ENCODE measurements at places on chromosomes 7 and 10.

GRCh38 chr10:17353568-17354300, 100.7 kb downstream of the ST8SIA6 start:
- no peak for DNase-seq

GRCh38 chr7:55568613-55569268, 3.6 kb downstream of the VOPP1 start:
- DNase-seq = no peak

GRCh38 chr10:125557801-125558505, 125.0 kb downstream of the TEX36 start:
- DNase-seq = no peak

DNA sequence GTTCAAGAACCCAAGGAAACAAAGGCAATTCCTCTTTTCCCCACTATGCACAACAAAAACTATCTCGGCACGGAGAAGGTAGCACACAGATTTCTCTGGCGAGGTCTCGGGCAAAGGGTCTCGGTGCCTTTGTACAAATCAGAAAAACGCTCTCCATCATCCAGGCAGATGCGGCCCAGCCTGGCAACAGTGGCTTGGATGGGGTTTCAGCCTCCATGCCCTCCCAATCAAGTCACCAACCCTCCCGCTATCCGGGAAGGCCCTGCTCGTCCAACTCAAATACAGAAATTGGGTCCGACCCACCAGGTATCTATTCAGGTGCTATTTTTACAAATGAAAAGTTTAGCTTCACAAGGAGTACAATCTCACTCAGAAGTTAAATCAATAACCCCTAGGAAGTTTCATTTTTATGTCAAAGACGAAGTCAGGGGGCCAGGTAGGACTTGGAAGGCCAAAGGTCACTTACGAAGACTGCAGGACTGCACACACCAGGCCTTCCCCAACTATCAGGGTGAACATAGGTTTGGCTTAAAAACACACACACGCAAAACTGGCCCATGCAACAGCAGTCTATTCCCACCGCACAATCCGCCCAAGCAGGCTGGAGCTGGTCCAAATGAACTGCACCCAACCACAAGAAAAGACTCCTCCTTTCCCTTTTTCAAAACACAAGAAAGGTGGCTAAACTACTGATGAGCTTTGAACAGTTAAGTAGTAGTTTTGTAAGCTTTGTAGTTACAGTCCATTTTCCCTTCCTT, 43.0 kb downstream of the GNA12 start:
- peak; percentile 31 for DNase-seq

GRCh38 chr10:115050375-115051010, 42.7 kb upstream of the ATRNL1 start:
- no peak for DNase-seq

DNA sequence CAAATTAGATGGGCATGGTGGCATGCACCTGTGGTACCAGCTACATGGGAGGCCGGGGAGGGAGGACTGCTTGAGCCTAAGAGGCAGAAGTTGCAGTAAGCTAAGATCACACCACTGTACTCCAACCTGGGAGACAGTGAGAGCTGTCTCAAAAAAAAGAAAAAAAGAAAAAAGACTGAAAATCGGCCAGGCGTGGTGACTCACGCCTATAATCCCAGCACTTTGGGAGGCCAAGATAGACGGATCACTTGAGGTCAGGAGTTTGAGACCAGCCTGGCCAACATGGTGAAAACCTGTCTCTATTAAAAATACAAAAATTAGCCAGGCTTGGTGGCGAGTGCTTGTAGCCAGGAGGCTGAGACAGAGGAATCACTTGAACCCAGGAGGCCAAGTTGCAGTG, 11.9 kb downstream of the RNF216 start:
- no peak for DNase-seq

DNA sequence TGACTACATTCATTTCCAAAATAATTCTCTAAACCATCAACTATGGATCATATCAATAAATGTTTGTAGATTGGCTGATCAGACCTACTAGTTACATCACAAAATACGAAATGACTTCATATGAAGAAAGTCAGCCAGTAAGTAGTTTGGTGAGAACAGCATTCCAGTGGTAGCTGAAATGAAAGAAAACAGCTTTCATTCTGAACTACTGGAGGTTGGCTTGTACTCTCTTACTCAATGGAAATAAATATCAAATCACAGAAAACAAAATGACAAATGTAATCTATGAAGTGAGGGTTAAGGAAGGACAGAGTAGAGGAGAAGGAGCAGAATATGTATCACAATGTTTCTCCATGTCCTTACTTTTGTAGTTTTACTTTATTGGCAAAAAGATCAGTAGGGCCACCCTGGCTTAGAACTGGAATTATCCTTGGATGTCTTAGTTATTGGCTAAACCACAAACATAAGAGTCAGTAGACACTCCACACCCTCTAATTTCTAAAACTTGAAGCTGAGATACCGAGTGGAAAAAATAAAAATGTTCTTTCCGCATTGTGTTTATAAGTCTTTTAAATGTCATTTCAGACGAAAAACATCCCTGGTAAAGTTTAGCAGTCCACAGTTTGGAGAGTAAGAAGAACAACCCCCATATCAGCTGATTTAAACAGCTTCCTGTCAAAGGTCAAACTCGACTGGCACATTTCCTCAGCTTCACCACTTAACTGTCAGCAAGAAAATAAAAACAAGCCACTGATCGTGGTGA, 74.0 kb upstream of the DGKI start:
- no peak for DNase-seq

GRCh38 chr10:32931593-32931992, 26.4 kb downstream of the ITGB1 start:
- DNase-seq = no peak

GRCh38 chr10:69362471-69362954, 54.2 kb downstream of the TACR2 start:
- no peak for DNase-seq

- DNase-seq = peak; percentile 7
Observed at GRCh38 chr10:13587391-13587790, 626 bp downstream of the PRPF18 start.

GRCh38 chr7:55179931-55180682, 161.3 kb downstream of the EGFR start:
- no peak for DNase-seq

- DNase-seq = peak; percentile 66
Observed at GRCh38 chr7:33109005-33109757, at the start of gene RP9. RP9 (minus strand) TSS chr7:33109404; CDS start chr7:33109372, 32 bp downstream.

DNA sequence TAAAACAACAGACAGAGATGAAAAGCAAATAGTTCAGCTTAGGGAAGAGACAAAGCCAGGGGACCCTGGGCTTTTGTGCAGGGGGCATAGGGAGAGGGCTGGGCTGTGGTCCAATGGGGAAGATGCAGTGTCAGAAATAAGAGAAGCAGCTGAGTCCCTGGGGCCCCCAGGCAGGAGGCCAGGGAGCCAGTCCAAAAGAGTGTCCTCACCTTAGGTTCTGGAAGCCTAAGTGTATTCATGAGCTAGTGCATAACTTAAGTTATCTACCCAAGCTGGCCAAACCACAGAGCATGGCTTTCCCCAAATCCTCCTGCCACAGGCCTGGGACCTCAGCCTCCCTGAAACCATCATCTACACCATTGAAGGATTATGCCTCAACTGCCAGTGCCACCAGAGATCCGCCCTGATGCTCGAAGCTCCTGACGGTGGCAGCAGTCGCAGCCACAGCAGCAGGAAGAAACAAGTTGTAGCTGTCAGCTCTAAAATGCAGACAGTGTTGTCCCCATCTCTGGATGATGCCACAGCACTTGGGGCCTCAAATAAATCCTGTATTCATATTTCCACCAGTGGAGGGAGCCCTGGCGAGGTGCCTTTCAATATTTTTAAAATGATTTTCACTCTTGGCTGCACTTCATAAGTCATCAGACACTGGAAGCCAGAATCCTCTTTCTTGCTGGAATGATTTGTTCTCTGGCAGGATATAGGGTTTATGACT, 574.6 kb downstream of the GRID1 start:
- no peak for DNase-seq

GRCh38 chr7:137628216-137628615, 218.6 kb downstream of the DGKI start:
- DNase-seq = no peak

DNA sequence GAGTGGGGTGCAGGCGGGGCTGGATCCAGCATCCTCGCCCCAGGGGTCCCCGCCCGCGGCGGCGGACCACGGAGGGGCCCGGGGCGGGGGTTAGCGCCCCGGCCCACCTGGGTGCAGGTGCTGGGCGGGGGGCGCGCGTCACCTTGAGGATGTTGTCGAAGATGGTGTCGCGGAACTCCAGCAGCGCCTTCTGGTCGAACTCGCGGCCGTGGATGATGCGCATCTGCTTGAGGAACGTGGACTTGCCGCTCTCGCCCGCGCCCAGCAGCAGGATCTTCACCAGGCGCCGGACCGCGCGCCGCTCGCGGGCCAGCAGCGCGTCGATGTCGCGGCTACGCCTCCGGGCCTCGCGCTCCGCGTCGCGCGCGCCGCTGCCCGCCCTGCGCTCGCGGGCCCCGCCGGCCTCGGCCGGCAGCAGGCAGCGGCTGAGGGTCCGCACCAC, 376 bp downstream of the GNA12 start:
- DNase-seq = peak; percentile 52

GRCh38 chr10:57943701-57944100, 324.0 kb downstream of the IPMK start:
- no peak for DNase-seq

- DNase-seq = no peak
Observed at GRCh38 chr7:44149571-44150465, 8.7 kb upstream of the MYL7 start.

- DNase-seq = no peak
Observed at GRCh38 chr7:6350433-6351058, 78.1 kb upstream of the CYTH3 start.

Measured in T47D (cell line).